Suppressor macrophage (primary cell): ENCODE measurements at places on chromosomes 16 and 17.
A peak's percentile ranks its signal among the peaks of the same experiment; 100 is the strongest.

DNA sequence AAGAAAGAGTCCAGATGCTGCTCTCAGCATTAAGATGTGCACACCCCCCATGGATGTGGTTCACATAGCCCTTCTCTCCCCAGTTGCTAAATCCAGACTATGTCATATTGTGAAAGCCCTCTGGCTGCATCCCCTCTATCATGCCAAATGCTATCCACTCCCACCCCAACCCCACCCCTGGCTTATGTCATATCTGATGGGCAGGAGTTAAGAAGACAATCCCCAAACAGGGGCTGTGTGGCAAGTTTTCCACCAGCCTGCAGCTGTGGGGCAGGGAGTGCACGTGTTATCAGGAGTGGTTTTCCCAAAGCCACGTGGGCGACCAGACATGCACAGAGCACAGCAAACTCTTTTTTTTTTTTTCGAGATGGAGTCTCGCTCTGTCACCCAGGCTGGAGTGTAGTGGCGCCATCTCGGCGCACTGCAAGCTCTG lies 10.0 kb downstream of the FAM117A start:
- no peak for DNase-seq

DNA sequence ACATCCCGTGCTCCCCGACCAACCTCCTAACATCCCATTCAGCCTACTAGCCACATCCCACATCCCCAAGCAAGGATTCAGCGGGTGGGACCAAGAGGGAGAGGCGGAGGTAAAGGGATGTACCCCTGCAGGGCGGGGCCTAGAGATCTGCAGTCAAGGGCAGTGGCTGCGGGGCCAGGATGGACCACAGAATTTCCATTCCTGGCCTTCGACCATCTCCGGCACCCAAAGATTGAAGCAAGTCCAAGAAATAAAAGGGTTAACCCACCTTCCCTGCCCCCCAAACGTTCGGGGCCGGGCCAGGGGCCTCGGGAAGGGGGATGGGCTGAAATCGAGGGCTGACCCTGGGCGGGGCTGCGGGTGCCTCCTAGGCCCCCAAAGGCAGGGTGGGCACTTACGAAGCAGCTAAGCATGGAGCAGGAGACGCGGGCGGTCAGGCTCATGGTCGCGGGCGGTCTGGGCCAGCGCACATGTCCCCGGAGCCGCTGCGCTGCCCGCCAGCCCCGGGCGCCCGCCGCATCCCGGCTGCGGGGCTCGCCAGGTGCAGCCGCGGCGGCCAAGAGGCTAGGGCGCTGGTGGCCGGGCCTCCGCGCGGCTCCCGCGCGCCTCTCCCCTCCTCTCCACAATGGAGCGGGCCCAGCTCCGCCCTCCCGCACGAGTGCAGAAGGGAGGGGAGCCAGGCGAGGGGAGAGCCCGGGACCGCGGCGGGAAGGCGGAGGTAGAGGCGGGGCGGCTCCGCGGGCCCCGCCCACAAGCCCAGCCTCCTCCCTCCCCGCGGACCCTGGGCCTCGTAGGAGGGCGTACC lies at the start of gene MTMR4:
MTMR4 (minus strand) TSS at position 674 of the 805 bp plus-strand sequence; CDS start at position 443, 231 bp downstream.
- DNase-seq, result peak; percentile 75

- DNase-seq, result no peak
Observed at GRCh38 chr16:87409781-87410180, 17.6 kb downstream of the MAP1LC3B start.

- no peak for DNase-seq
Observed at GRCh38 chr16:87063543-87063942, 253.6 kb downstream of the C16orf95 start.

DNA sequence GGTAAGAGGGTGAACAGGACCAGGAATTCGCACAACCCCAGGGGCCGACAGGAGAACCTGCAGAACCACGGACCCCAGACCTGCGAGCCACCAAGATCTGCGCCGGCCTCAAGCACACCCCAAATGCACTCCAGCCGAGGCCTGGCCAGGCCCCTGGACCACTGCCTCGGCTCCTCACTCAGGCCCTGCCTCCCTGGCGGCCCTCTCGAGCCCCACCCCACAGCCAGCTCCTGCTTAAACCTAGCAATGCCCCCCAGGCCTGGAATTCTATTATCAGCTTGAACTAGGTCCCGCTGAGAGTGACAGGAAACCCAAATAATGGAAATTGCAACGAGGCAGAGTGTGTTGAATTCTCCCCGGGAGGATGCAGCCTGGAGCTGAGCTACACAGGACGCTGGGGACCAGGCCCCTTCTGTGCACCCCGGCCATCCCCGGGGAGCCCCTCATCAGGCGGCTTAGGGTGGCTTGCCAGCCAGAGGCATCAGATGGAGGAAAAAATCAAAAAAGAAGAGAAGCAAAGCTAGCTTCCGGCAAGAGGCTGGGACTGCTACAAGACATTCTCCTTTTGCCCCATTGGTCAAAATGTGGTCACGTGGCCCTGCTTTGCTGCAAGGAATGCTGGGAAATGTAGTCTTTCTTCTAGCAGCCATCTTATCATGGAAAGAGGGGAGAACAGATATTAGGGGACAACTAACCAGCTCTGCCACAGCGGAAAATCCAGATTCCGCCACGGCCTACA lies 2.4 kb upstream of the ENPP7 start:
- DNase-seq, result peak; percentile 90

- DNase-seq, result no peak
Observed at GRCh38 chr16:58515871-58516767, 802 bp downstream of the SETD6 start.

DNA sequence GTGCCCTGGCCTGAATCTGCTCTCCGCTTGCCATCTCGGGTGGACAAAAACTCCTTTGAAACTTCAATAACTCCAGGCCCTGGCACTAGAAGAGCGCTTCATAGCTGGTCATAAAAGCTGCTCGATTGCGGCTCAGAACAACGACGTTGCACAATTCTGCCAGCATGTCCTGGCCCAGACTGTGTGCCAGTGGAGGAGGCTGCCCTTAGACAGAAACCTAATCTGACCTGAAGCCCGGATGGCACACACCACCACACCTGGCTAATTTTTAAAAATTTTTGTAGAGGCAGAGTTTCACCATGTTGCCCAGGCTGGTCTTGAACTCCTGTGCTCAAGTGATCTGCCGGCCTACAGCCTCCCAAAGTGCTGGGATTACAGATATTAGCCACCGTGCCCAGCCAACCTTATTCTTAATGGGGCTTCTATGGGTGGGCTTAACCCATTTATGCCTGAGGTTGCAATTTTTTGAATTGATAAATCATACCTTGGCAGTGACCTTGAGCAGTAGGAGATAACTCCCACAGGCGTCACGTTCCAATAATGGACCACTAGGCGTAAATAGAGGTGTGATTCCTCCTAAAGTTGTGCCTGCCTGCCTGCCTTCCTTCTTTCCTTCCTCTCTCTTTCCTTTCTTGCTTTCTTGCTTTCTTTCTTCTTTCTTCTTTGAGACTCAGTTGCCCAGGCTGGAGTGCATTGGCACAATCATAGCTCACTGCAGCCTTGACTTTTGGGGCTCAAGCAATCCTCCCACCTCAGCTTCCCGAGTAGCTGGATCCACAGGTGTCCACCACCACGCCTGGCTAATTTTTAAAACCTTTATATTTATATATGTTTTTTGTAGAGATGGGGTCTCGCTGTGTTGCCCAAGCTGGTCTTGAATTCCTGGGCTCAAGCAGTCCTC lies 1.1 kb upstream of the PPL start:
- DNase-seq, result no peak

DNA sequence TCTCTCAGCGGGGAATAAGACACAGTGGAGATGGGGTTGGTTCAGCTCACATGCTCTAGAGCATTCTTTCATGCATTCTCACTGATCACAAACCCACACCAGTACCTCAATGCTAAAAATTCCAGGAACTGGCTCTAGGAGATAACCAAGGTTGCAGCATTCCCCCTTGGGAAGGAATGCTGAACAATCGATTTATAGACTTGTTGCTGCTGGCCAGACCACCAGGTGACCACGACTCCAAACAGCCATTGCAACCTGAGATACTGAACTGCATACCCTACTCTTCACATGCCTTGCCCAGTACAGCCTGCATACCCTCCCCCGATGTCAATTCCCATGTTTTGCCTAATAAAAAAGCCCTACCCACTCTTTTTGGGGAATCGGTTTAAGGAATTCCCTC lies 75.1 kb upstream of the GPRC5B start:
- DNase-seq, result no peak

DNA sequence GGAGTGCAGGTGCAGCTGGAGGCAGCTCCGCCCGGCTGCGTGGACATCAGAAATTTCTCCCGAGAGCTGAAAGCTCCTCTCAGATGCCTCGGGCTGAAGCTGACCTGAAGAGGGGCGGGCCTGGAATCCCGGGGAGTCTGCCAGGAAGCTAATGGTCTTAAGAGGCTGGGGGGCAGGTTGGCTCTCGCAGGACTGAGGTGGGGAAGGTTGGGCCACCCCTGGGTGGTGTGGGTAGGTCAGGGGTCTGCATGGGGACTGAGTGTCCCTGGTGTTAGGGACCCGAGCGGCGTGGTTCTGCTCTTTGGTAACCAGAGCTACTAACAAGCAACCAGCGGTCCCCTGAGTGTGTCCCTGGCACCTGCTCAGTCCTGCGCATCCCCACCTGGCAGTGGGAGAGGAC lies 3.5 kb downstream of the CHMP6 start:
- DNase-seq, result no peak

DNA sequence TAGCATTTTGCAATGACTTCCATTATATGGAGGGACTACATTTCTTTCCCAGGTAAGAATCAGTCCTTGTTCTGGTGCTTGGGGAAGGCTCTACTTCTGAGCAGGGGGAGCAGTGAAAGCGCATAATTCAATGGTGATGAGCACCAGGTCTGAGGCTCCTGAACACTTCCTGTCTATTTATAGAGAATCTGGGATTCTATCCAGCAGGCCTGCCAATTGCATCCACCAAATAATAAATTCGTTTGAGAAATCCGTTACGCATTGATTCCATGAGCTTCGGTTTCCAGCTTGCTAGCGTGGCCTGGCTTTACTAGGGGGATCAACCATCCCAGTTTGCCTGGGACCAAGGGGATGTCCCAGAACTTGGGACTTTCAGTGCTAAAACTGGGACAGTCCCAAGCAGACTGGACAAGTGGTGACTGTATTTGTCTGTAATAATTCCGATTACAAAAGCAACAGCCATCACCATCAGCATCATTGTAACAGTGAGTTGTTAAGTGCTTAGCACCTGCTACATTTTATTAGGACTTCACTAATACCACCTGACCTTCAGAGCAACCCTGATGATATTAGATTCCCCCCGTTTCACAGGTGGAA lies 349.9 kb downstream of the MAF start:
- DNase-seq, result no peak

- no peak for DNase-seq
Observed at GRCh38 chr16:30104492-30104891, 8.5 kb upstream of the YPEL3 start.

GRCh38 chr16:86452451-86452850 lies 57.9 kb upstream of the FOXF1 start:
- no peak for DNase-seq

GRCh38 chr16:27892879-27893278 lies 170.6 kb downstream of the GSG1L start:
- DNase-seq, result no peak

DNA sequence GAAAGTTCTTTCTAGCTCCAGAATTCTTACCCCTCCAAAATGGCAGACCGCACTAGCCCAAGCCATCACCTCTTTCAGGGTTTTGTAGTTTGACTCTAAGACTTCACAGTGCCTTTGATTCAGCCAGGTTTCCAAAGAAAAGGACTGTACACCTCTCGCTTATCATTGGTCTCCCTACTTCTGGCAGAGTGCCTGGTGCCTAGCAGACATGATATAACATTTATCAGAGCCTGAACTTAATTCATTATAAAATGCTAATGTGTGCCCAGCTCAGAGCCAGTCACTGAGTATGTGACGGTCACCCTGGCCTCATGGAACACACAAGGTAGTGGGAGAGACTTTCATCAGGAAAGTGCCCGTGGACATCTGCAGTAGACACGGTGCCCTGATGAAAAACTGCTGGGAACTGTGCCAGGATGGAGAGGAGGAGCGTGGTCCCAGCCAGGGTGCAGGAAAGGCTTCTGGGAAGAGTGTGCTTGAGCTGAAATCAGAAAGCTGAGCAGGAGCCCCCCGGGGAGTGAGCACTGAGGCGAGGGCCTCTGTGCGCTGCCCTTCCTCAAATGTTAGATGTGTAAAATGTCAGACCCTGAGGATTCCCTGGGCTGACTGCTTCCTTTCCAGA lies 34.3 kb upstream of the LGALS9 start:
- no peak for DNase-seq

GRCh38 chr16:90037276-90037675 lies 18.0 kb upstream of the DBNDD1 start:
- no peak for DNase-seq

DNA sequence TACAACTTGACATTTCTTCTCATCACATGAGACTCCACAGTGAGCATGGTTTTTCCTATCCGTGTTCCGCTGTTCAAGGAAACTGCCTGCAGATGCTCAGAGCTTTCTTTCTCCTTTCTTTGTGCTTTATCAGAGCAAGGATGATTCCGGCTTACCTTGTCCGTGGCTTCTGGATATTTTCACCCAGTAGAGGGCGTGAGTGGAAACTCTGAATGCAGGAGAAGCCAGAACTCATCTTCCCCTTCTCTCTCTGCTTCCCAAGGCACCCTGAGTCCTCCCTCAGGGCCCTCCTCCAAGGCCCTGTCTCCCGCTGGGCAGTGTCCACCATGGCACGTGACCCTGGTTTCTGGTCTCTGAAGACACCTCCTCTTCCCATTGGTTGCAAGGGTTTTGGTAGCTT lies 721.1 kb upstream of the RBFOX1 start:
- DNase-seq, result peak; percentile 1

- DNase-seq, result peak; percentile 79
Observed at GRCh38 chr17:31494259-31495021, 103.0 kb downstream of the RAB11FIP4 start.

- no peak for DNase-seq
Observed at GRCh38 chr17:65155622-65156021, 18.5 kb downstream of the RGS9 start.

GRCh38 chr17:50771991-50772785 lies 4.9 kb upstream of the ANKRD40CL start:
- DNase-seq, result no peak

- DNase-seq, result peak; percentile 48
Observed at GRCh38 chr17:34382621-34383124, 19.6 kb upstream of the CCL1 start.

GRCh38 chr16:81696961-81697615 lies 82.0 kb upstream of the PLCG2 start:
- DNase-seq, result peak; percentile 56

DNA sequence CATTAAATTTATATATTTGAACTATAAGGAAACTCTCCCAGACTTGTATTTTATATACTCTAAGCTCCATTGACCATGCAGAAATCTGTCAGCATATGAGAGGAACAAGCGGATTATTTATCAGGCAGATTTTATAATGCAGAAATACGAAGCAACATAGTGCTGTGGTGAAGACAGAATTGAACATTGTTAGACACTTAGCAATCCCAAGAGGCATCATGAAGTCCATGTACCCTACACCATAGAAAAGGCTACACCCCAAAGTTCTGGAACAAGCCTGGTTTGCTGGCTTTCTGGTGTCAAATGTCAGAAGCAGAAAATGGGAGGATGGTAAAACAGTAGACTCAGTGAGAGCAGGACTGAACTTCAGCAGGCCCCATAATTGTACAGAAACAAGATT lies 241.1 kb downstream of the PRKCA start:
- no peak for DNase-seq

DNA sequence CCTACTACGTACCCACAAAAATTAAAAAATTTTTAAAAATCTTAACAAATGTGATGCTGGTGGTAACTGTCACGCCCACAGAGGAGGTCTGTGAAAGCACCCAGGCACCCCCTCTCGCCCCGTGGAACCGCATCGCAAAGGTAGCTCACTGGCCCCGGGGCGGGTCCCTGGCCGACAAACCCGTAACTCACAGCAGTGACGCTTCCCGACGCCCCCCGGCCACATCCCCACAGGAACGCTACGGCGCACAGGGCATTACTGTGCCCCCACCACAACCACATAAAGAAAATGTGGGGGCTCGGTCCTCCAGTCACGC lies 366 bp downstream of the ANKS3 start:
- peak; percentile 9 for DNase-seq
